ENCODE measurements at places on chromosomes 7 and 10.

- DNase-seq: no peak
These were observed 2.9 kb downstream of the POLM start for GRCh38 chr7:44079331-44080021.

DNA sequence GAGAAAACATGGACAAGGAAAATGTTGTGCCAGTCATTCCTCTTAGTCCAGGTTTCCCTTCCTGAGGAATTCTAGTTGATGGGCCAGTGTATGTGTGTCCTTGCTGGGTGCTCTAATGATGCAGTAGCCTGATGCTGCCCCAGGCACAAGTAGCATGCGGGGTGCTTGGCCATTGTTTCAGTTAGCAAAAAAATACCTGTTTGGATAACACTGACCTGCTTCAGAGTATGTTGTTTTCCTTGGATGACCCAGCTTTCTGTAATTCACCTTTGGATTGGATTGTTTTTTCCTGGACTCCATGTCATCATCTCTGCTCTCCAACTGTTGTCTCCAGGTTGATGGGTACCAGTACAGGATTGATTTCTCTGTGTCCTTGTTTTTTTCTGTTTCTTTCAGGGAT, 169.2 kb downstream of the SND1 start:
- no peak for DNase-seq

DNA sequence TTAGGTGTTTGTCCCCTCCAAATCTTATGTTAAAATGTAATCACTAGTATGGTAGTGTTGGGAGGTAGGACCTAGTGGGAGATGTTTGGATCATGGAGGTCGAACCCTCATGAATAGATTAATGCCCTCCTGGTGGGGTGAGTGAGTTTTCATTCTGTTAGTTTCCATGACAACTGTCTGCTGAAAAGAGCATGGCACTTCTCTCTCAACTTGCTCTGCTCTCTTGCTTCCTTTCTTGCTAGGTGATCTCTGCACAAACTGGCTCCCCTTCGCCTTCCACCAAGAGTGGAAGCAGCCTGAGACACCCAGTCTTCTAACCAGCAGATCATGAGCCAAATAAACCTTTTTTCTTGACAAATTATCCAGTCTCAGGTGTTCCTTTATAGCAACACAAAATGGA, 853.9 kb downstream of the SORCS1 start:
- DNase-seq: no peak

DNA sequence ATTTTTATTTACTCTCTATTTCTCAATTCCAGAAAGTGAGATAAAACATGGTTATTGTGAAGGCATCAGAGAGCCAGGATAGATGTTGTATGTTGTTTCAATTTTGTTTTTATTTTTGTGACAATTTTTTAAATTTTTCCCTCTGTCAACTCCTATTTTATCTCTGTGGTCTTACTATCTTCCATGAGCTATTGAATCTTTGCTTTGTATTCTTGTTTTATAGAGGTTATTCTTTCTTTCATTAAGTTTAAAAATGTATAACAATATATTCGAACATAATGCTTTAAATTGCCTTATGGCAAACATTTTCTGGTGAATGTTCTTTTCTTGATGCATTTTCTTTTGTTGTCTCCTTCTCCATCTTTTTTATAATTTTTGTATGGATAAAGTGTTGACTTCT, 78.4 kb downstream of the POU6F2 start:
- no peak for DNase-seq

GRCh38 chr10:89639326-89639725, 5.7 kb downstream of the PANK1 start:
- no peak for DNase-seq

DNA sequence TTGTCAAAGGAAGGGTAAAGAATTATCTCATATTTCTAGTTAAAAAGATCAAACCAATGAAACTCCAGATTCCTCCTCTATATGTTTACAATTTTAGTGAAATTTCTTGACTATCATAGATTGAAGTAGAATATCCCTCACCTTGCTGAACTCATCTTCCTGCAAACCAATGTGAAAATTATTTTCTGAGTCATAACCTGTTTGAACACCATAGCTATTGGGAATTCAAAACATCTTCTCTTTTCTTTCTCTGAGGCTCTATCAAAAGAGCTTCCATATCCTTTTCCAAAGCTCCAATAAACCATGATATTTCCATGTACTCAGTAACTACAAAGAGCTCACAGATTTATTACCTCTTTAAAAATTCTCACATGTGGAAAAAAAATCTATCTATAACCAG, 134.3 kb downstream of the DOCK4 start:
- DNase-seq: no peak

- DNase-seq: no peak
These were observed 192.6 kb upstream of the C7orf33 start for GRCh38 chr7:148397985-148398384.

GRCh38 chr10:95327367-95327766, 36.6 kb upstream of the PDLIM1 start:
- no peak for DNase-seq

DNA sequence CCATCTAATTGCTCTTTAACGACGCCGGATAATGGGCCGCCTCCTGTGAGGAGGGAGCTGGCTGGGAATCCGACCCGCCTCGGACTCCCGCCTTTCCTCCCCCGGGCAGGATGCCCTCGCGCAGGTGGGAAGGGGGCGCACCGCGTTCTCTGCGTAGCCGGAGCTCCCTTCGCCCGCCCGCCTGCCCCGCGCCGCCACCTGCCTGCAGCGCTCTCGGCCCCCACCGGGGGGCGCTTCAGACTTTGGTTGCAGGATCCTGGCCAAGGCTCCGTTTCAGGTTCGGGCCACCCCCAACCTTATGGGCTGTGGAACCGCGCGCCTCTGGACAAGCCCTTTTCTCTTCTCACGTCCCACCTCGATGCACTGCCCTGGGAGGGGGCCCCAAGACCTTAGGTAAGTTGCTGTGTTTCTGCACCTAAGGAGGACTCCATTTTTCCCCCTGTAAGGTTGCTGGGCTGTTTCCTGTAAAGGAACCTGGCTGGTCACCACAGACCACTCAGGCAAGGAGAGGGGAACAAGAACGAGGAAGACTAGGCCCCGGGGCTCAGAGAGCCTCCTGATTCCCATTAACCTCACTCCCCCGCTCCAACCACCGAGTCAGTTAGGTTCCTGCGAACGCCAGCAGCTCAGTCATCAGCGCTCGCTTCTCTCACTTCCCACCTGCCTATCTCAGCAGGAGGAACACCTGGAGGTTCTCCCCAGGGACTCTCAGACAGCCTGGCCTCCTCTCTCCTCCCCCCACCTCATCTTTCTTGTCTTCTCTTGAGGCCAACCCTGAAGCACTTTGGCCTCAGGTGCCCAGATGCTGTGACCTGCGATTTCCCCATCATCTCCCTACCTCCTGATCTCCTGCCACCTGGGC, 11.3 kb upstream of the KAZALD1 start:
- DNase-seq: peak; percentile 58

DNA sequence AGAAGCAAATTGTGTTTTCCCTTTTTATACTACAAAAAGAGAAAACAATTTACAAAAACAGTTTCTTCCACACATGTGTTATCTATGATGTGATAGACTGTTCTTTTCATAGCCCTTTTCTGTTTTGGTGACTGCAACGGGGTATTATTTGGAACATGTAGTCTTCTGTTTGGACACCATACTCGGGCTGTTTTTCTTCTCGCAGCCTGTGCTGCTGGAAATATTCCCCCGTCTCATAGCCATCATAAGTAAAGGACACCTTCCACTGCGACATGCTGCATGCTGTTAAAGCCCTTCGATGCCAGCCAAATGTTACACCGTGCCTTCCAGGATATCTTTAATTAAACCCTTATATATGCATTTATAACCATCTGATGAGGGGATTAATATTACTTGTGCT, 222.4 kb downstream of the BICC1 start:
- no peak for DNase-seq

DNA sequence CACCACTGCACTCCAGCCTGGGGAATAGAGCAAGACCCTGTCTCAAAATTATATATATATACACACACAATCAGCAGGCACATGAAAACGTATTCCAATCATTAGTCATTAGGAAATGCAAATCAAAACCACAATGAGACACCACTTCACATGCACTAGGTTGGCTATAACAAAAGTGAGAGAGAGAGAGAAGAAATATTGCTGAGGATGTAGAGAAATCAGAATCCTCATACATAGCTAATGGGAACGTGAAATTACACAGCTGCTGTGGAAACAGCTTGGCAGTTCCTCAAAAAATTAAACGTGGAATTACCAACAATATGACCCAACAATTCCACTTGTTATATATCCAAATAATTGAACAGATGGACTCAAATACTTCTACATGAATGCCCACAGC, 43.3 kb upstream of the CNNM1 start:
- DNase-seq: no peak

DNA sequence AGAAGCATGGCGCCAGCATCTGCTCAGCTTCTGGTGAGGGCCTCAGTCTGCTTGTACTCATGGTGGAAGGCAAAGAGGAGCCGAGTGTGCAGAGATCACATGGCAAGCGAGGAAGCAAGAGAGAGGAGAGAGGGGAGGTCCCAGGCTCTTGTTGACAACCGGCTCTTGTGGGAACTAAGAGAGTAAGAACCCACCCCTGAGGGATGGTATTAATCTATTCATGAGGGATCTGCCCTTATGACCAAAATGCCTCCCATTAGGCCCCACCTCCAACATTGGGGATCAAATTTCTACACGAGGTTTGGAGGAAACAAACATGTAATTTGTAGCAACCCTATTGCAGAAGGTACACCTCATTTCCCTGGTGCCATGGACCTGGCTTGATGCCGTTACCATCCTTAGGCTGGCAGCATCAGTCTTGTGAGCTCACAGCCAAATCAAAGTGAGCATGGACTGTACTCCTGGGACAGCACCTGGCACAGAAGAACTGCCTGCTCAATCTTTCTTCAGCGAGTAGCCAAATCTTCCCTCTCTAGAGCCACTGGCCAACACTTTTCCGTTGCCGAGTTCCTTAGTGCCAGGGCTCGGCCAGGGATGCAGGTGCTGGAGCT, 6.5 kb downstream of the BTBD16 start:
- no peak for DNase-seq

DNA sequence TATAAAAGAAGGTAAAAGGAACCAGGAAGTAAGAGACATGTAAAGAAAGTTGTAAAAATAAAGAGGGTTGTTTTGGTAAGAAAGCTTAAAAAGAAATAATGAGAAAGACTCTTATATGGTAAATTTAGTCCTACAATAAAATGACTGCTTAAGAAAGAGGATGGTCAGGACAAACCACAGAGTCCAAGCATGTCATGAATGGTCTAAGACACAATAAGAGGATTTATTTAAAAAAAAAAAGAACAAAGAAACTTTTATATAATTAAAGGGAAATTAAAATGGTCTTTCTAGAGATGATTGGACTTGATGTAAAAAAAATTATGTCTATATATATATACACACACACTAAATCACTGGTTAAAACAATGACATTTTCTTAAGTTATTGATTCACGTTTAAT, 18.2 kb downstream of the ATAD1 start:
- no peak for DNase-seq

GRCh38 chr10:96380821-96381220, 22.0 kb upstream of the OPALIN start:
- no peak for DNase-seq

DNA sequence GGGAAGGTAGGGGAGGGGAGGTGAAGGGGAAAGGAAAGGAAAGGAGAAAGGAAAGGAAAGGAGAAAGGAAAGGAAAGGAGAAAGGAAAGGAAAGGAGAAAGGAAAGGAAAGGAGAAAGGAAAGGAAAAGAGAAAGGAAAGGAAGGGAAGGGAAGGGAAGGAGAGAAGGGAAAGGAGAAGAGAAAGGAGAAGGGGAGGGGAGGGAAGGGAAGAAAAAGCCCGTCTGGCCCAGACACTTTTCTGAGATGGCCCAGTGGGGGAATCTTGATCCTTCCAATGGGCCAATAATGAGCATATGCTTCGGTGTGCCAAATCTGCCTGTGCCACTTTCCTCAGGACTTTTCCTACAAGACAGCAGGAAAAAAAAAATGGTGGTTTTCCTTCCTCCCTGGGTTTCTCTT, 64.5 kb downstream of the CH25H start:
- no peak for DNase-seq

- no peak for DNase-seq
These were observed 46.4 kb downstream of the RAMP3 start for GRCh38 chr7:45203936-45204445.

DNA sequence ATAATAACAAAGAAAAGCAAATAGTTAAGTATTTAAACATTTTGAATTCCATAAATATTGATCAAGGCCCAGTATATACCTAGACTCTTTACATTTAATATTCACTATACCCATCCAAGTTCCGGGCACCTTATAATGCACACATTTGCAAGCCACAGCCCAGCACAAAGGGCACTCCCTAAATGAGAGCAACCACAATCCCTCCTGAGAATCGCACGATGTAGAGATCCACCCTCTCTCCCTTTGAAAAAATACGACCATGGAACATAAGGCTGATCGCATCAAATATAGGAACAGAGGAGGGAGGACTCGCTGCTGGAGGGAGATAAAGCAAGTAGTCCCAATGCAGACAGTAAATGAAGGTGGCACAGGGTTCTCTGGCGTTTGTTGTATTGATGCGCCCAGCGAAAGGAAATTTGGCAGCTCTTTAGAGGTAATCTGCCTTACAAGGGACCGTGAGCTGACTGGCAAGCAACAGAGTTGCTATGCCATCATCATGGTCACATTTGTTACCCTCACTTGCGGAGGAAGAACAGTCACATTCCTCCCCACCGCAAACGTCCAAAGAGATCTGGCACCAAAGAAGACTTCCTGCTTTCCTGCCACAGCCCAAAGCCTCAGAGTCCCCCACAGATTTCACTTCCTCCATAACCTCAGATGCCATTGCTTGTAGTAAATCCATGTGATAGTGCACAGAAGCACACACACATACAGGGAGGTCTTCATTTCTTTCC, 16.1 kb upstream of the TAS2R40 start:
- no peak for DNase-seq

DNA sequence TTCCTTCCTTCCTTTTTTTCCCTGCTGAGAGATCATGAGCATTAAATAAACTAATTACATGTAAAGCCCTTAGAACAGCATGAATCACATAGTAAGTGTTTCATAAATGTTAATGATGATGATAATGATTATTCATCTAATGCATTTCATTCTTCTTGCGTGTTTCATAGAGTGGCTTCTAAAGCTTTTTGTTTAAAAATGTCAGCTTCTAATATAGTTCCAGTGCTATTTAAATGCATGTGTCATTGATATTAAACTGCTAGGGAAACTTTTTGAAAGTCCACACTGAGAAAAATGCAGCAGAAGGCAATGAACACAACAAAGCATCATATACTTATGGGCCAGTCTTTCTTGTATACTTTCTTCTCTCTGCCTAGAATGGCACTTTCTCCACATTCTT, 894.8 kb downstream of the REEP3 start:
- no peak for DNase-seq

GRCh38 chr10:3805791-3806461, 20.9 kb upstream of the KLF6 start:
- DNase-seq: no peak

GRCh38 chr10:52908478-52908877, 135.9 kb upstream of the MBL2 start:
- no peak for DNase-seq

DNA sequence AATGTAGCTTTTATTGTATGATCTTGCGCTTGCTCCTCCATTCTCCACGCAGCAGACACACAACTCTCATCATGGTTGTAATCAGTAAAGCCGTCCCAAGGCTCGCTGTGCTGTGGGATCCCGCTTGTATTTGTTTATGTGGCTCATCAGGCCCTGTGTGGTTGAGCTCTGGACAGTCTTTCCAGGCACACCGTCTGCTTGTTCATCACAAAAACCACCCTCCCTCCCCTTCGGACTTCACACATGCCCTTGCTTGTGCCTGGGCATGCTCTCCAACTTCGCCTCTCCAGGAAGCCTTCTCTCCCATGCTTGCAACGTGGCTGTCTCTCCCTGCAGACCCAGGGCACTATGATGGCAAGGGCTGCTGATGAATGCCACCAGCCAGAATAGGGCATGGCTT, 62.4 kb downstream of the HK1 start:
- DNase-seq: no peak
